ENCODE measurements at places on chromosomes 3 and 15. TPM values are rescaled to one million over a fixed set of nuclear protein-coding genes. Genes with fewer than 3 reads are reported as not detected.

DNA sequence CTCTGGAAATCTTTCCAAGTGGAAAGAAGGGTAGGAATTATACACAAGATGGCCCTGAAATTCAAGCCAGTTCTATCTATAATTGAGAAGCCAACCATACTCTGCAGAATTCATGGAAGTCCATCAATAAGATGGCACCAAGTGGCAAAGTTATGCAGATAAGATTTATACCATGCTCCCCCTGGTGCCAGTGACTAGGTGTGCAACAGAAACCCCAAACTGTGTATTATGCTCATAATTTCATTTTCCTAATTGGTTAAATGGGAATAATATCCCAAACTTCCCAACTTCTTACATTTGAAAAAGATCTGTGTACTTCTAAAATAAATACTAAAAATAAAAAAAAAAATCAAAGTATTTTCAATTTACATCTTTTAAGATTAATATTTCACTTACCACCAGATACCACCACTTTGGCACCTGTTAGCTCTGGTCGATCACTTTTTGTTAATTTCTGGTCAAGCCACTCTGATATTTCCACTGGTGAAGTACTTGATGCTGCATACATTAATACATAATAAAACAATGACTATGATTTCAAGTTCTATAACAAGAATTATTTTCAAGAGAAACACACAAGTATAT is 25.9 kb downstream of the ETFA start:
- no peak for DNase-seq

The KLHL6 gene
- total RNA-seq = not detected

- DNase-seq = no peak
Measured at GRCh38 chr3:52986049-52986448, 59.8 kb downstream of the SFMBT1 start.

- no peak for DNase-seq
Measured at GRCh38 chr3:20503394-20504082, 317.5 kb upstream of the SGO1 start.

DNA sequence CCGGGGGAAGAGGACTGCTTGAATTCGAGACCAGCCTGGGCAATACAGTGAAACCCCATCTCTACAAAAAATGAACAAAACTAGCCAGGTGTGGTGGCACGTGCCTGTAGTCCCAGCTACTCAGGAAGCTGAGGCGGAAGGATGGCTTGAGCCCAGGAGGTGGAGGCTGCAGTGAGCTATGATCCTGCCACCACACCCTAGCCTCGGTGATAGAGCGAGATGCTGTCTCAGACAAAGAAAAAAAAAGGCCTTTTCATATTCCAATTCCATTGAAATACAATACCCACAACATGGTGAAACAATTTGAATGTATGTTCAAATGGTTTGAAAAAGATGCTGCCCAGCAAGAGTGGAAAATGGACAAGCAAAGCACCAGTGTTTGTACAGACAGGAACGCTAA is 61.8 kb upstream of the ZNF148 start:
- no peak for DNase-seq

- no peak for DNase-seq
Measured at GRCh38 chr15:80151148-80151547, 1.7 kb upstream of the FAH start.

- no peak for DNase-seq
Measured at GRCh38 chr3:111581403-111582119, 13.6 kb downstream of the ZBED2 start.

DNA sequence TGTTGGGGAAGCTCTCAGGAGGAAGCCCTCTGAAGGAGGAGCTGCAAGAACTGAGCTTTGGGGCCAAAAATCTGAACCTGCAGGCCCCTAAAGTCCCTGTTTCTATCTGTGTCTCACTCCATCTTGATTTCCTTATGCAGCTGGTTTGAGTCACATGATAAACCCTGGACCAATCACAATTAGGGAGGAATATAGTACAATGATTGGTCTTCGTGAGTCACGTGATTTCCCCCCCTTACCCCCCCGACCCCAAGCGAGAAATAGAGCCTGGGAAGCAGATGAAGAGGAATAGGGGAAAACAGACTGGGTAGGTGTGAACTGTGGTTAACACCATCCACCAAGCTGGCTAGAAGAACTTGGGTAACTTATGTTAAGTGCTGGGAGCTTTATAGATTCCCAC is 12.9 kb downstream of the CRABP1 start:
- no peak for DNase-seq

The ISL2 gene
- total RNA-seq = 4.8 TPM

The GOLGA6L7 gene
- total RNA-seq = not detected

The SCN5A gene
- 6.4 TPM for total RNA-seq

GRCh38 chr3:46575577-46576222 is 9.6 kb upstream of the LRRC2 start:
- DNase-seq = no peak
